ENCODE measurements at places on chromosomes 12 and 14.

- DNase-seq: no peak
Observed at GRCh38 chr14:20197459-20197858, 6.8 kb downstream of the OR11G2 start.

DNA sequence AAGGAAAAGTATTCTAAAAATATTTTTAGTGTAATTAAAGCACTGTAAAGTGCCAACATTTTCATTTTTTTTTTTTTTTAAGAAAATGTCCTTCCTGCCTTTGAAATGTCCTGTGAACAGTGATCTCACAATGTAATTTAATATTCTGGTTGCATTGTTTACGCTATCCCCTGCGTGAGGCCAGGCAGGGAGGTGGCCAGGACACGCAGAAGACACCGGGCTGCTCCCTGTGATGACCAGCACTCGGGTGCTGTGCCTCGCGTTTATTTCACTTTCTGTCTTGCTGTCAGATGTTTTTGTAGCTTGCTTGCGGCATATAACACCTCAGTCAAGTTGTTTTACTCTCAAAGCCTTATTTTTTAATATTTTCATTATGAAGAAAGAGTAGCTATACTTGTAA, 18.5 kb downstream of the PIWIL1 start:
- DNase-seq: no peak

- DNase-seq: no peak
Observed at GRCh38 chr14:52740751-52741150, 10.8 kb downstream of the STYX start.

GRCh38 chr14:92649934-92650545, 98.4 kb downstream of the LGMN start:
- DNase-seq: no peak

GRCh38 chr12:28512876-28513275, 322.6 kb downstream of the CCDC91 start:
- no peak for DNase-seq

- DNase-seq: no peak
Observed at GRCh38 chr12:82996168-82996812, 309.6 kb downstream of the TMTC2 start.

DNA sequence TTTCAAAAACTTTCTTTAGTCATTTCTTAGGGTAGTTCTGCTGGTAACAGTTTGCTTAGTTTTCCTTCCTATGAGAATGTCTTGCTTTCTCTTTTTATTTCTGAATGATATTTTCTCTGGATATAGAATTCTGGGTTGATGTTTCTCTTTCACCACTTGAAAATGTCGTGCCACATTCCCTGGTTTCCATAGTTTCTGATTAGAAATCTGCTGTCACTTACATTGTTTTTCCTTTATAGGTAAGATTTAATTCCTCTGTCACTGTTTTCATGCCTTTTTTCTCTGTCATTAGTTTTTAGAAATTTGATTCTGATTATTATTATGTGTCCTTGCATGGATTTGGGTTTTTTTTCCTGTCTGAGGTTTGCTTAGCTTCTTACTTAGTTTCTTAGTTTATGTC, 77.3 kb upstream of the PCNX4 start:
- no peak for DNase-seq

DNA sequence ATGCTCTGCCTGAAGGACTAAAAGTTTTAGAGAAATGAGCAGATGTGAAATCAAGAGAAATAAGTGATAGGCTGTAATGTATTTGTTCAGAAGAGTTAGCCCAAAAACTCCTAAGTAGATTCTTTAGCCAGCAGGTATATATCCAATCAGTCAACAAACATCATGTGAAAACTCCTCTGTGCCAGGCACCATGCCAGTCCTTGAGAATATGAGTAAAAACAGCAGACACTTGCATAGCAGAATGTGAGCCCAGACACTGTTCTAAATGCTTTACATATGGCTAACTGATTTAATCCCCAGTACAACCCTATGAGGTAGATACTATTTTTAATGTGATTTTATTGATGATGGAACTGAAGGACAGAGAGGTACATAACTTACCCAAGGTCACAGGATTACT, 329.8 kb downstream of the PAWR start:
- no peak for DNase-seq

GRCh38 chr12:108759924-108760323, 28.6 kb upstream of the CORO1C start:
- no peak for DNase-seq

DNA sequence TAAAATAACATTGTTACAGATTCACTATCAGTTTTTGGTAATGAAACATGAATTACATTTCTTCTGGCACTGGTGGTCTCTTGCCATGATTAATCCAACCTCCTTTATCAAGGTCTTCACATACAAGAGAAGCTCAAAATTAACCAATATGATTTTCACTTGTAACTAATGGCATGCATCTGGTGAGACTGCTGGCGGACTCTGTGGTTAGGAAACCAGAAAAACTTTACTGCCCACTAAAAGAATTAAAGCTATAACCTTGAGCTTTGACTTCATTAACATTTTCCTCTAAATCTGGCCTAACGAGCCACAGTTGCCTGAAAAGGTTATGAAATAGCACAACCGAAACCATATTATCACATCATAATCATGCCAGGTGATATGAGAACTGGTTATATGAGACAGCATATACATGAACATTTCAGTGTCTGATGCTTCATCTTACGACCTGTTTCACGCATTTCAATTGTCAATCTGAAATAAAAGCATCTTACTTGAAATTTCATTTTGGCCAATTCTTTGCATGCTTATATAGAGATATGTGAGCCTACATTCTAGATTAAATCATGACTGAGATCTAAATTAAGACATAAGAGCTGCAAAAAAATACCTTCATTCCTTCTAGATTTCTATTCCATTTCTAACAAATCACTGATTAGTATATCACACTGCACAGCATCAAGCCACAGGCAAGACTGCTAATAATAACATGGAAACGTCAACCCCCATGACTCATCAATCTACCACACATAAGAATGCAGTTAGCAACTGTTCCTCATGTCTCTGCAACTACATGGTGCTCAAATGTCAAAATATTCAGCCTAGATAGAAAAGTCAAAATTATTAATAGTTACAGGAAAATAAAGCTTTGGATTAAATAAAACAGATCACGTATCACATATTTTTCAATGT, 89.3 kb downstream of the OSBPL8 start:
- no peak for DNase-seq

- DNase-seq: no peak
Observed at GRCh38 chr12:32419520-32419960, 20.2 kb downstream of the FGD4 start.

- DNase-seq: no peak
Observed at GRCh38 chr14:91925727-91926121, 21.8 kb downstream of the FBLN5 start.

DNA sequence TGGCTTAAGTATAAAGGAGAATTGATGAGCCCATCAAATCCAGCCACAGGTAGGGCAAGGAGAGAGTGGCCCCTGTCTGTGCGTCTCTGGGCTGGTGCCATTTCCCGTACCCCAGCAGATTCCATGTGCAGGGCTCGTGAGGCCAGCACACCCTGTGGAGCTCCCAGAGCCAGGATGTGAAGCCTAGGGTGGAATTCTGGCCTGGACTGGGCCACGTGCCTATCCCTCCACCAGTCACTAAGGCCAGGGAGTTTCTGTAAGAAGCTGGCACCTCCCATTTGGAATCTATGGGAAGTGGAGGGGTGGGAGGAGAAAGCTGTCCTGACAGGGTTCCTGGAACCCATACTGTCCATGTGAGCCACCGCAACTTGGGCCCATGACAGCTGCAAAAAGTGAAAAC, 148.5 kb downstream of the FOXN3 start:
- no peak for DNase-seq

- DNase-seq: no peak
Observed at GRCh38 chr12:91633734-91634357, 451.2 kb upstream of the DCN start.
